ENCODE measurements at places on chromosomes 16 and 17. TPM values are rescaled to one million over a fixed set of nuclear protein-coding genes. Genes with fewer than 3 reads are reported as not detected.

GRCh38 chr17:74391771-74392170 lies 24.5 kb downstream of the GPR142 start:
- H3K27me3 ChIP-seq = no peaks in the 10 kb centered on the region
- no peak overlapping the region for H3K27ac ChIP-seq
- H3K36me3 ChIP-seq = no peaks in the 10 kb centered on the region

GRCh38 chr16:48897698-48898205 lies 287.8 kb upstream of the N4BP1 start:
- no peaks in the 10 kb centered on the region for H3K36me3 ChIP-seq
- no peaks in the 10 kb centered on the region for H3K4me1 ChIP-seq
- H3K4me3 ChIP-seq = no peak overlapping the region
- DNase-seq = no peak
- no peak overlapping the region for H3K27ac ChIP-seq

DNA sequence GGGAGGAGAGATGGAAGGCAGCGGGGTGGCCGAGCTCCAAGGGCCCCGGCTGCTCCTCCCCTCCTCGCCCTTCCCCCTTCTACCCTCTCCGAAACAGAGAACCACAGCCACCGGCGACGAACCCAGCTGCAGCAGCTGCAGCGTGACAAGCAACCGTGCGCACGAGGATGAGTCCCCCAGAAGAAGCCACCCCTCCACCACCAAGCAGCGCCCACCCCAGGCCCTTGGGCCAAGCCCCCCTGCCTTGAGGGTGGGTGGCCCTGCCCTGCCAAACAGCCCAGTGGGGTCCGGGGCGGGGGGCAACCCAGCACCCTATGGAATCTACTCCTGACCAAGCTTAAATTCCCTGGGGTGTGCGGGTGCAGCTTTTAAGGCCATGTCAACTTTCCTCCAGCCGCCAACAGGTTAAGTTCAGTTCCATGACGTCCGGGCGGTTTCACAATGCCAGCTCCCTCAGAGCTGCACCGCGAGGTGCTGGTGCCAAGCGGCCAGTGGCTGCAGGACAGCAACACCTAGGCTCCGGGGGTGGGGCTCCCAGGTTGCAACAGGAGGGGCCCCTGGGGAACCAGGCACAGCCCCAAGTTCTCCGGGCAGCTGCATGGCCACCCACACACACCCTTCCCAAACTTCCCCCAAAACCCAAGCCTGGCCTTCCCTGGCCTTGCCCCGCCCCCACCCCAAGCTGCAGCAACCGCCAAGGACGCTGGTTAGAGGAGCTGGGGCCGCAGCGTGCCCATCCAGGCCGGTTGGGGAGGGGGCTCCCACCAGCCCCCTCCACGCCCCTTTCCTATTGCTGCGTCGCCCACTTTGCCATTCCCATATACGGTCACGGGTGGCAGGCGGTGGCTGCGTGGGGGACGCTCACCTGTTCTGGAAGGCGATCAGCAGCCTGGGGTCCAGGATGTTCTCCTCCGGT lies 2.0 kb downstream of the CBX4 start:
- H3K4me3 ChIP-seq = peak overlapping the region; percentile 75
- H3K36me3 ChIP-seq = no peaks in the 10 kb centered on the region
- DNase-seq = peak; percentile 91
- peaks cover 26% of the 10 kb centered on the region for H3K27me3 ChIP-seq
- H3K27ac ChIP-seq = peak overlapping the region; percentile 98

DNA sequence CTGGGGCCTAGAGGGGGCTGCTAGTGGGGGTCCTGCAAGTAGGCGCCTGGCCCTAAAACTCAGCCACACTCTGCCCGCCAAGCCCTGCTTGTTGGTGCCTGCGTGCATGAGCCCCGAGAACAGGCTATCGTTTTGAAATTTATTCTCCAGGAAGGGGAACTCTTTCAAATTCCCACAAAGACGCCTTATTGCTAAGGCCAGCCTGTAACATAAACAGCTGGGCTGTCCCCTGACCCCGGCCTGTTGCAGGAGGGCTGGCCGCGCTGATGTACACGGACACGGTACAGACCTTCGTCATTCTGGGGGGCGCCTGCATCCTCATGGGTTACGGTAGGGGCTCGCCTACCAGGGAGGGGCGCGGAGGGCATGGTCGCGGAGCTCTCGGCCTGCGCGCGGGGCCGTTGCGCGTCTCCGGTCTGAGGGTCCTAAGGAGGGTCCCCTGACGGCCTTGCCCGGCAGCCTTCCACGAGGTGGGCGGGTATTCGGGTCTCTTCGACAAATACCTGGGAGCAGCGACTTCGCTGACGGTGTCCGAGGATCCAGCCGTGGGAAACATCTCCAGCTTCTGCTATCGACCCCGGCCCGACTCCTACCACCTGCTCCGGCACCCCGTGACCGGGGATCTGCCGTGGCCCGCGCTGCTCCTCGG lies 4.3 kb downstream of the SLC5A2 start:
- no peak for DNase-seq
- H3K27me3 ChIP-seq = peaks cover 8% of the 10 kb centered on the region
- peak overlapping the region; percentile 37 for H3K27ac ChIP-seq
- H3K4me3 ChIP-seq = peak overlapping the region; percentile 26
- no peaks in the 10 kb centered on the region for H3K36me3 ChIP-seq

The PIK3R6 gene
- total RNA-seq = not detected

The NKD1 gene
- total RNA-seq = 1.7 TPM

The PRR35 gene
- total RNA-seq = not detected
